Myocyte (in vitro differentiated cells): ENCODE measurements at places on chromosomes 13 and 19.

- peak; percentile 56 for DNase-seq
Observed at GRCh38 chr13:76795701-76796695, 90.2 kb downstream of the KCTD12 start.

DNA sequence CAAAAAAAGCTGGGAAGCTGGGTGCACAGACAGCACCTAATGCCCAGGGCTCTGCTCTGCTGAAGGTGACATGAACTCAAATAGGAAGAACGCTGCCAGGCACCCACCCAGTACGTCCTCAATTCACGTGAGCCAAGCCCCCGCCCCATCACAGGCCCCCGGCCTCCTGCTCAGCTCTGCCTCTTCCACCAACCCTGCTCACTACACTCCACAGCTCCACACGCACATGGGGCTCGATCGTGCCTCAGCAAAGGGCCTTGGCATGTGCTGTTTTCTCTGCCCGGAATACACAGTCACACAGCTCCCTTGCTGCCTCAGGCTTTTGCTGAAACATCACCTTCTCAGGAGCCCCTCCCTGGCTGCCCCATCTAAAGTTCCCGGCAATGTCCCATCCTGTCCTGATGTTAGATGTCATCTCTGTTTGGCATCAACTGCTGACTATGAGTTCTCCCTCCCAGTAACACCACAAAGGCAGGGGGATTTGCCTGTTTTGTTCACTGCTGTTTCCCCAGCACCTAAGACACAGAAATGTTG, 2.3 kb downstream of the ATP13A1 start:
- DNase-seq: no peak

DNA sequence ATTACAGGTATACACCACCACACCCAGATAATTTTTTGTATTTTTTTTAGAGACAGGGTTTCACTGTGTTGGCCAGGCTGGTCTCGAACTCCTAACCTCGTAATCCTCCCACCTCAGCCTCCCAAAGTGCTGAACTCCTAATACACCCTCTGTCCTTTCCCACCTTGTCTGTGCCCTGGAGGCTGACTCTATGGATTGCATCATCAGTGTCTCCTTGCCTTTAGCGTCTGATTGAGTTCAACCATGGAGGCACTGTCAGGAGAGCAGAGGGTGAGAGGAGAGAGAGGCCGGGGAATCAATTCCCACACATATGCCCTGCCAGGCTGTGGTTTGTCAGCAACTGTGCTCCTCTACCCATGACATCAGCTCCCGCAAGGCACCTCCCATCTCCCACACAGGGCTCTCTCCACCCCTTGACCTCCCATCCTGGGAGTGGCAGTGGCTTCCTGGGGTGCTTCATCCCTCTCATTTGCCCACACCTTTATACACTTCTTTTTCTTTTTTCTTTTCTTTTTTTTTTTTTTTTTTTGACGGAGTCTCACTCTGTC, 12.6 kb upstream of the LILRB4 start:
- no peak for DNase-seq

- peak; percentile 40 for DNase-seq
Observed at GRCh38 chr13:25085125-25085742, 10.7 kb upstream of the PABPC3 start.

- no peak for DNase-seq
Observed at GRCh38 chr13:45468635-45469034, 3.9 kb downstream of the COG3 start.

GRCh38 chr19:49409441-49410029, 13.7 kb downstream of the PTH2 start:
- no peak for DNase-seq

- DNase-seq: no peak
Observed at GRCh38 chr13:50916701-50917184, 7.2 kb downstream of the RNASEH2B start.

DNA sequence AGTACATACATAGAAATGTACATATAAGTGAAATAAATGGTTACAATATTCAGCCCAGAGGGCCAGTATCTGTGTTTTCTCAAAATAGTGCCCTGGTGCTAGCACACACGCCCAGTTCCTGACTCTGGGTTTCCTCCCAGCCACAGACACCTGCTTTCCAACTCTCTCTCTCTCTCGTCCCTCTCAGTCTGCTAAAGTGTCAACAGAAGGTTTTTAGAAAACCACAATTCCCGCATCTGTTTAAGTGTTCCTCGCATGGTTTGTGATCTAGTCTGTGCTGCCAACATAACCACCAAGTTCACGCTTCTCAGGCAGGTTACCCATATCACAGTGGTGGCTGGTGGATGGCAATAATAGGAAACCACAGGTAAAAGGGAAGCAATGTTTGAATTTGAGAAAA, 17.8 kb upstream of the UPF3A start:
- peak; percentile 95 for DNase-seq

DNA sequence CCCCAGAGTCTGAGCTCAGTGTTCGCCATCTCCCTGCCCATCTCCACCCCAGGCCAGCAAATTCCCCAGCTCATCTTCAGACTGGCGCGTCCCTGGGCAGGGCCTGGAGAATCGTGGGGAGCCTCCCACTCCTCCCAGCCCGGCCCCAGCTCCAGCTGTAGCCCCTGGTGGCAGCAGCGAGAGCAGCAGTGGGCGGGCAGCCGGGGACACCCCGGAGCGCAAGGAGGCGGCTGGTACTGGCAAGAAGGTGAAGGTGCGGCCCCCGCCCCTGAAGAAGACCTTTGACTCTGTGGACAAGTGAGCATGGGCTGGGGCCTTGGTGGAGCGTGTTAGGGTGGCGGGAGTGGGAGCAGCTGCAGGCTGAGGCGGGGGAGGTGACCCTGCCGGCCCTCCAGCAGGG, 8.4 kb upstream of the PRR19 start:
- DNase-seq: no peak

DNA sequence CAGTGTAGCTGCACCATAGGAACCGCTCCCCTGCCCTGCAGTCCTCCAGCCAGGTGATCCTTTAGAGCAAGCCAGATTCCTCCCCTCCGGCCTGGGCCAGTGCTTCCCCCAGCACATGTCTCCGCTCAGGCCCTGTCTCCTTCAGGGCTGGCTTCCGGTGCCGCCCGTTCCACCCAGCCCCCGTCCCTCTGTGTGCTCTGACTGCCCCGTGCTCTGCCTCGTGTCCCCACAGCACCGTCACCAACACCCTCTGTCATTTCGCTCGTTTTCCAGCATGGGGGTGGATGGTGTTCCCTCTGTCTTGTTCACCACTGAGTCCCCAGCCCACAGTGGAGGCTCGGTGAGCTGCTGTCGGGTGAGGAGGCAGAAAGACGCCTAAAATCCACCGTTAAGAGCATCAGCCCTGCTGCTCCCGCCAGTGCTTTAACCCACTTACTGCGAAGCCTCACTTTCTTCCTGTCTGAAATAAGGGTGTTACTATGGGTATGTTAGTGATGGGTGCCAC, 54.5 kb downstream of the TSSK6 start:
- DNase-seq: no peak
